ENCODE measurements at places on chromosomes 3 and 15.

DNA sequence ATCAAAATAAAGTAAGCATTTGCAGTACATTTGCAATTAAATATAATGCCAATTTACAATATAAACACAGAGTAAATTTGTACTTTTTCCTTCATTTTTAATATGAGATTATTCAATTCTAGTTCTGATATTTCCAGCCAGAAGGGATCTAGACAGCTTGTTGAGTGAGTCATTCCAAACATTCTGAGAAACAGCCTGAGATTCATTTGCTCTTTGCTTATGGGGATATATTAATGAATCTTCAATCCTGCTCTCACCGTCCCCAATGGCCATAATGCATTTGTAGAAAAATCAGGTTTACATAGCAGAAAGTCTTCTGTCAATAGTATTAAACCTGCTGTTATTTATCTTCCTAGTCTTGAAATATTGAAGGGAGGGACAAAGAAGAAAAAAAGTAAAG is 554.2 kb downstream of the TUSC7 start:
- no peak for DNase-seq

DNA sequence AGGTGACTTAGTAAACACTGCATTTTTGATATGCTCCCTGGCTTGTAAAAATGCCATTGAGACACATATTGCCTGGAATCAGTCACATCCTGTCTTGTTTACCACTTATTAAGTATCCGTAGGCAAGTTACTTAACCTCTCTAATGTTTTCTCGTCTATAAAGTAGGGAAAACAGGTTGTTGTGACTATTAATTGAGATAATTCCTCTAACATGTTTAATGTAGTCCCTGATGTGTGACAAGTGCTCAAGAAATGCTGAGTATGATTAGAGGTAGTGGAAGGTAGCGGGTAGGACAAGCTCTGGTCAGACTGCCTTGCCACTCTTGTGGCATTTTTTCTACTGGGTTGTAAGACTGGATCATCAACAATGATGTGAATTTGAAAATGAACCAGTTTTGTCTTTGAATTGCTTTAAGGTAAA is 54.1 kb downstream of the NFKBIZ start:
- DNase-seq = no peak

DNA sequence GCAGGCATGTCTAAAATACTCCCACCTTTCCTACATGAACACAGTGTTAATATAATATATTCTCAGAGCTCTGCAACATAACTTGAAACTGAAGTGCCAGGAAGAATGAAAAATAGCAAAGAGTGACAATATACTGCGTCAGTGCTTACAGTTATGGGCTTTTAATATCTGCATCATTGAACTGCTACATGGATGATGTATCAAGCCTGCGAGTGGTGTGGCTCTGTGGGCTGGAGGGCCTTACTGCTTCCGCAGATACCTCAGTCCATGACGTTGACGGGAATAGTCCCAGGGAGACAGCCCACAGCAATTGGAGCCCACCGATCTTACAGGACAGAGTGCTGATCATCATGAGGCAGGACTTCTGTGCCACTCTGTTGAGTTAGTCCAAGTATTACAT is 727.0 kb downstream of the NR2F2 start:
- no peak for DNase-seq

- no peak for DNase-seq
Observed at GRCh38 chr3:178658694-178659325, 122.6 kb downstream of the KCNMB2 start.

DNA sequence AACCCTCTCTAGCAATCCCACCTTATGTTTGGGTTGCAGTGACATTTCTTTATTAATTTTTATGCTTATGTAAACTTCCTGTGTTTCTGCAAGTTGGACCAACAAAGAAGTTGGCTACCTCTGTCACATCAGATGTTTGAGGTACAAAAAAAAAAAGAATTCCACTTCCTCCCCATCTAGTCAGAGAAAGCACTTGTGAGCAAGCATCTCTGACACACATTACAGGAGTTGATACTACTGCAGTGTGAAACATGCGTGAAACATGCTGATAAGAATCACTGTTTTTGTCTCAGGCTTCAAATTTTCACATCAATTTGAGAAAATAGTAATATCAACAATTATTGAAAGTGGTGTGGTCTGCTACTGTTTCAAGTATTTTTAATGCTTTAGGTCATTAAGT is 1.3 kb downstream of the SCAANT1 start:
- no peak for DNase-seq

GRCh38 chr3:30539206-30539605 is 67.2 kb upstream of the TGFBR2 start:
- no peak for DNase-seq

- no peak for DNase-seq
Observed at GRCh38 chr3:179486806-179487205, 35.5 kb upstream of the GNB4 start.

DNA sequence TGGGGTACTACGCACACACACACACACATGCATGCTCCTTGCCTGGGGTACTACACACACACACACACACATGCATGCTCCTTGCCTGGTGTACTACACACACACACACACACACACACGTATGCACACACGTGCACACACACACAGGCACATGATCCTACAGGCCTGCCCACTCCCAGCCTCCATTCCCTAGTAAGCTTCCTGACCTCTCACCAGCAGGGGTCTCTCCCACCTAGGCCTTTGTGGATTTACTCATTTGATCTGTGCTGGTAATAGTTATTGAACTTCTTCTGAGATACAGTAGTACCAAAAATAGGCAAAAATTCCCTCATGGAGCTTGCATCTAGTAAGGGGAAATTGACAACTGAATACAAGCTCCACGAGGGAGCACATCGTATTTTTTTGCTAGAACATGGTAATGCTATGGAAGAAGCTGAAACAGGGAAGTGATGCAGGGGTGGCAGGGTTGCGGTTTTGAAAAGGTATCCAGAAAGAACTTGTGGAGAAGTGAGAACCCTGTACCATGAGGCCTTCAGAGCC is 19.1 kb downstream of the TTC21A start:
- no peak for DNase-seq

- no peak for DNase-seq
Observed at GRCh38 chr3:37229740-37230139, 55.4 kb upstream of the LRRFIP2 start.

DNA sequence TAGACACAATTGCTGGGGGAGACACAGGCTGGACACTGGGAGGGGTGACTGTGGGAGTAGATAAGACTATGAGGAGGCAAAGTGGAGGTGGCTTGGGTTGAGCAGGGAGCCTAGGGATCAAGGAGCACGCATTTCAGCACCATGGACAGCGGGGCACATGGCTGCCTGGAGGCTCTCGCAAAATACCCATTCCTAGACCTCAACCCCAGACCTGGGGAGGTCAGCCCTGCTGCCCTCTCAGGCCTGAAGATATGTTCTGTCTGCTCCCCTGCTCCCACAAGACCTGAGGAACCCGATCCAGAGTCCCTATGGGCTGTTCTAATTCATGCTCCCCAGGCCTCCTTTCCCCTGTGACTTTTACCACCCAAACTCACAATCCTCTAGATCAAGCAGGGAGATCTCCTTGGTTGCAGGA is 16.0 kb upstream of the CPEB1 start:
- peak; percentile 46 for DNase-seq

GRCh38 chr3:12643724-12644123 is 20.2 kb downstream of the RAF1 start:
- no peak for DNase-seq

DNA sequence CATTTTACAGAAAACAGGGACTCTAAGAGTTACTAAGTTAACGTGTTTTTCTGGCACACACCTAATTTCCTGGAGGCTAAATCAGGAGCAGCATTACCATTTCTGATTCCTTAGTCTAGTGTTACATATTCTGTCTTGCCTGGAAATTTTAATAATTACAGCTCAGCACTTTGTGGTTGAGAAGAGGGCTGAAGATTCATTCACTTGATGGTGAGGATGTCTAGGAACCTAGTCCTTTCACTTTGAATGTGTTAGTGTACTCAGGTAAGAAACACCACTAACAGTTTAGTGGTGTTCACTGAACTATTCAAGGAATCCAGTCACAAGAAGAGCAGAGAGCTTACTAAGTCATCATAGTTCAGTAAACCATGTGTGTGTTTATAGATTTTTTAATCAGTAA is 102.8 kb downstream of the STT3B start:
- DNase-seq = no peak

DNA sequence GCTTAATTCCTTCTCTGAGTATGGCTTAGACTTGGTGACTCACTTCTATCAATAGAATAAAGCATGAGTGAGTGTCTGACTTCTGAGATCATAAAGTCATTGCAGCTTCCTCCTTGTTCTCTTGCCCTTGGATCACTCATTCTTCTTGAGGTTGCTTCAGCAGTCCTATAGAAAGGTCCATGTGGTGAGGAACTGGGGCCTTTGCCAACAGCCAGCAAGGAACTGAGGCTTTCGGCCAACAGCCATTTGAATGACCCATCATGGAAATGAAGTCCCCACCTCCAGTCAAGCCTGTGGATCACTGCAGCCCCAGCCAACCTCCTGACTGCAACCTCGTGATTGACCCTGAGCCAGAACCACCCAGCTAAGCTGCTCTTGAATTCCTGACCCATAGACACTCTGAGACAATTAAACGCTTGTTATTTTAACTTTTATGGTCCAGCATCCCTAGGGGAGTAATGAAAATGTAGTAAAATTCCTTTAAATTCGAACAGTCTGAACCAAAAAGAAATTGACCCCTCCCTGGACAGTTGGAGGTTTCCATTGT is 84.5 kb downstream of the WDR76 start:
- no peak for DNase-seq

DNA sequence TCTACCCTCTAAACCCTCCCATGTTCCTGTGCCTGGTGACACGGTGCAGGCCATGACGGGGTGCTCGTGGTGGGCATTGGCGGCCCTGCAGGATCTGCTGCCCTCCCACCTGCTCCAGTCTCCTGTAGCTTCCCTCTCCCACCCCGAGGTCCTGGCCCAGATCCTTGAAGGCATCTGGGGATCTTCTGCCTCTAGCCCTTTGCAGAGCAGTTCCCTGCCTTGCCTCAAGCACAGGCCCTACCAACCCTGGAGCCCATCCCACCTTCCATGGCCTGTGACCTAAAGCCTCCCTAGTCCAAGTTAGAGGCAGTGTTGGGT is 27.5 kb upstream of the SEC13 start:
- no peak for DNase-seq

DNA sequence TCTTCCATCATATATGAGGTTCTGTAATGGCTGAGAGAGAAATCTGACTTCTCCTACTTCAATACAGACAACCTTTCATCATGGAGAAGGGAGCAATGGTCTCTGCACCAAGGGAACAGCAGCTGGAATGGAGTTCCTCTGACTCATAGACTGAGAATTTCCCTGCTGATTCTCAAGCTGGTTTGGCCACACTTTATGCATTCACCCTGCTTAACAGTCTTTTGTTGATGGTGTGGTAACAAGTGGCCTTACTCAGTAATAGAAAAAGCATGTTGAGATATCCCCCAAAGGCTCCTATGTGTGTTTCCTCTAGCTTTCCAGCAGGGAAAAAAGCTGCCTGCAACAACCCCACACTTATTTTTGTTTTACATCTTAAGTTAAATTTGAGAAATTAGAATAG is 138.1 kb downstream of the GREM1 start:
- no peak for DNase-seq

Data from left renal pelvis (tissue), 4 donors.